ENCODE measurements at places on chromosomes 3 and 15.

DNA sequence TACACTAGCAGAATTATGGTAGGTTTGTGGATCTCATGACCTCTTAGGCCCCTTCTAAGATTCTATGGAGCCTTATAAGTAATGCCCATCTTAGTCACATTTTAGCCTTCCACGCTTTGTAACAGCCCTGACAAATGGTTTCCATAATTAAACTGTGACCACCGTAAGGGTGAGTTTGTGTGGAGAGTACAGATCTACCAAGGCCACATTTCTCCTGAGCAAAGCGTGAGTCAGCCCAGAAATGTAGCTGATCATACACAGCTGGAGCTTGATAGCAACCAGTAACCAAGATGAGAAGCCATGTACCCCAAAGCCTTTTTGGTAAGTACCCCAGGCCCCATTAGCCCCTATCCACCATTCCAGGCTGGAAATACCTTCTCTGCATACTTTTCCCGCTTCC, 31.7 kb downstream of the CHAC1 start:
- peak; percentile 87 for DNase-seq

DNA sequence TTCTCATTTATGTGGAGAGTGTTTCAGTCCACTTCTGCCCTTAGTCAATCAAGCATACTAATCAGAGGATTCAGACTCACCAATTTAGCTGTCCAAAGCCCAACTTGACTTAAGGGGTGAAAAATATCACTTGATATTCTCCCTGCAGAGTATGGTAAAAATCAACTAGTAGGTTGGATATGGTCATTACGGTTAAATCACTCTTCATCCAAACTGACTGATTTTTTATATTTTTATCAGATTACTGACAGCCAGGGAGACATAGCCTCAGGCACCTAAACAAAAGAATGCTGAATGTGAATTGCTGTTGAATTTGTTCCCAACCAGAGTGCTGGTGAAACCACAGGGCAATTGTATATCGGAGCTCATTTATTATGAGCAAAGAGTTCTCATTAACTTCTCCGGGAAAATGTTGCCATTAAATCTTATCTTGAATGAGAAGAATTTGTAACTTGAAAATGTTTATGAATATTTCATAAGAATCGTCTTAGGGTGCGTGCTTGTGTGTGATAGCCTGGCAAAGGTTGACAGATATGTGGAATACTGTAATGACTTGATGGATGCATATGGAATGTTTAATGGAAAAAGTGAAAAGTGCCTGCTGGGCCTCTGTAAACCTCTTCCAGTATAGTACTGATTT, 411.2 kb downstream of the NAALADL2 start:
- DNase-seq, result no peak

- no peak for DNase-seq
Measured at GRCh38 chr15:34496207-34496995, 58.8 kb upstream of the GOLGA8A start.

DNA sequence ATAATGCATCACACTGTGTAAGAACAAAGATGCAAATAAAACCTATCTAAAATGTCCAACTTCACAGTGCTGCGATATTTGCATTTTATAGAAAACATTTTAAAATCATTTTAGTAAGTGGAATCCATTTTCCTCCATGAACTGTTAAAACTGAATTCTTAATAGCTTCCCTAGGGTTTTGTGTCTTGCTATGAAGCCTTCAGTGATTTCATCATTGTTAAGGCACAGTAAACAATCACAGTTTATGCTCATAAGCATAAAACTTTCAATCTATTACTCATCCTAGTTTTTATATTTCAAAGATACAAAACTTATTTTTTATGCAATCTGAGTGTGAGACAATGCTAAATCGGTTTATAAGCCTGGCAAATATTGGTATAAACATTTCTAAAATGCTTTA, 509.7 kb downstream of the TUSC7 start:
- no peak for DNase-seq

GRCh38 chr15:82176542-82176941, 86.0 kb downstream of the EFL1 start:
- no peak for DNase-seq

DNA sequence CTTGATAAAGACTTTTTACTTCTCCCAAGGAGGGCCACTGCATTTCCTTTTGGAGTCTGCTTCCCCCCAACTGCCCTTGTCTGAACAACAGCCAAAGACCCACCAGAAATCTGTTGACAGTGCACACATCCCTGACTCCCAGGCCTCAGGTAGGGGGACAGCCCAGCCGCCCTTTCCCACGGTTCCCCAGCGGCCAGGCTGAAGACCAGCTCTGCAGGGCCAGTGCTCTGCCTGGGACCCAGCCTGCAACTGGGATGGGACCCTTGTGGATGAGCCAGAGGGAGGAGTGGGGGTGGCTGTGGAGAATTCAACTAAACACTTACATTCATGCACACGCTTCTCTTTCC, 8.1 kb upstream of the PRR23E start:
- no peak for DNase-seq

DNA sequence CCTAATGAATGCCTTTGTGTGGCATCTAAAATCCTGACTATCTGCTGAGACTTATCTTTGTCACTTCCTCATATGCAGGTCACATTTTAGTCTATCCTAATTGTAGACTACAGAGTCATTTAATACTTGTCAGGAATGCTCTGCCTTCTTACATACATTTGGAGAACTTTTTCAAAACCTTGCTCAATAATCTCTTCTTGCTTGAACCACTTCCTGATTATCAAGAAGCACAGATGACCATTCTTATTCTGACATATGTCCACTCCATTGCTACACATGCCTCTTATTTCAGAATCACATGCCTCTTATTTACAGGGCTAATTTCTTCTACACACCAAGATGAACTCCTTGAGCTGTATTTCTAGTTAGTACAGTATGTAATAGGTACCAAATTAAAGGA, 400.3 kb downstream of the TBC1D5 start:
- DNase-seq, result no peak

DNA sequence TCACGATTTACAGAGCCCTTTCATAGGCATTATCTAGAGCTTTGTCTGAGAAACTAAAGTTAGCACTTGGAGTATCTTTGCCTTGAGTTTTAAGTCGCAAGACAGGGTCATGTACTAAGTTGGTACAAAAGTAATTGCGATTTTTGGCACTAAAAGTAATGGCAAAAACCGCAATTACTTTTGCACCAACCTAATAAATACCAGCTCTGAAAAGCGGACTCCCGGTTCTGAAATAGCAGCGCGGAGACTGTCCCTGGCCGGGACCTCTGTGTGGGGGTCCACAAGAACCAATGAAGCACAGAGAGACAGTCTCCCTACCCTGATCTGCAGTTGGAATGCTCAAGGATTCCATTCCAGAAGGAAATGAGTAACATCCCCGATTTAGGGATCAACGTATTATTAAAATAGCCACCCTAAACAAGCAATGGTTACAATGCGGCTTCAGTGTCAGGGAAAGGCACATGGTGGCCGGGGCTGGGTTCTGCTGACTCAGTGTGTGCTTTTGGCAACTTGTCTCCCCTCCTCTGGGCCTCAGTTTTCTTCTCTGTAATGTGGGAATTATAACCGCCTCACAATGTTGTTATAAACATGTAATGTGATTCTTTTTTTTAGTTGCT, 150.3 kb upstream of the MCTP2 start:
- DNase-seq, result no peak

GRCh38 chr3:169091196-169091823, 572.2 kb downstream of the MECOM start:
- DNase-seq, result no peak

- no peak for DNase-seq
Measured at GRCh38 chr15:99592145-99592791, 26.5 kb downstream of the MEF2A start.

DNA sequence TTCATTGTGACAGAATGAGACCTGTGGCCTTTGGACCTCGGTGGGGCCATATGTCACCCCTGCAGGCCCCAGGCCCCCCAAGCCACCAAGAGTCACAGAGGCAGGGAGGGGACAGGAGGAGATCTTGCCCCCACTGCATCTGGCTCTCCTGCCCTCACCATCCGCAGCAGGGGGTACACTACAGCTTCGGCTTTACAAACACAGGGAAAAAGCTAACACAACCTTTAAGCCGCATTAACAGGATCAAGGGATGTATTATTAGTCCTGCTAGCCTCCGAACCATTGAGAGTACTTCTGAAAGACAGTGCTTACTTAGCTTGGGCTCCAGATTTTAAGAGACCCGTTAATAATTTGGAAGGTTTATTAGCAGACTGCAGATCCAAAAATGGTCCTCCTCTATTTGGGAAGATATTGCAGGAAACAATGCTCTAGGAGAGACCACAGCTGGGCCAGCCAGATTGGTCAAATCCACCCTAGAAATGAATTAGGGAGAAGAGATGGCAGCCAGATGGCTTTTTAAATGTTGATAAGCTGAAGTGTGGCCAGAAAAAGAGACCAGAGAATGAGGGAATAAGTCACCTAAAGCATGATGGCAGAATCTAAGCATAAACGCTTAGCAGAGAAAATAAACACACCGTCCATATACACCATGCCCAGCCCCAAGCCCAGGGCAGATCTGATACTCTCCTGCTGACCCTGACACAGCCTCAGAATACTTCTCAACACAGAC, 31.5 kb downstream of the SRGAP3 start:
- no peak for DNase-seq

GRCh38 chr3:8856071-8856470, 86.7 kb upstream of the OXTR start:
- DNase-seq, result no peak

DNA sequence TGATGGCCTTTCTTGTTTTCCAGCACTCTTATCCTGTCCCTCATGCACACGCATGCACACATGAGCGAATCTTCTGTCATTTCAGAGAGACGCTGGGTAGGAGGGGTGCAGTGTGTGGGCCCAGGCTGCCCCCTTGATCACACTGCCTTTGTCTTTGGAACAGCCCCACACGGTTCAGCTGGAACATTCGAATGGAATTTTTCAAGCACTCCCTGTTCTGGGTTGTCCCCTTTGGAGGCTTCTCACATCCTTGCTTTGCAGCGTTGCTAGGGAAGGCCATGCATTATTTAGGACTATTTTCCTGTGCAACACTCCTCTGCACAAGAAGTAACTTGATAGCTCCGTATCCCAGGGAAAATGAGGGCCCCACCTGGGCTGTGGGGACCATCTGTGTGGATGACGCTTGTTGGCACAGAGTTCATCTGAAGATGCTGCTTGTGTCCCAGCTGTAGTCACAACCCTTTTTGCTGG, 78.4 kb downstream of the SPSB4 start:
- no peak for DNase-seq

- DNase-seq, result no peak
Measured at GRCh38 chr3:150074697-150075416, 104.2 kb upstream of the PFN2 start.

GRCh38 chr15:91751611-91752010, 101.9 kb upstream of the SLCO3A1 start:
- DNase-seq, result no peak

- no peak for DNase-seq
Measured at GRCh38 chr3:129327510-129327909, 48.8 kb downstream of the HMCES start.

DNA sequence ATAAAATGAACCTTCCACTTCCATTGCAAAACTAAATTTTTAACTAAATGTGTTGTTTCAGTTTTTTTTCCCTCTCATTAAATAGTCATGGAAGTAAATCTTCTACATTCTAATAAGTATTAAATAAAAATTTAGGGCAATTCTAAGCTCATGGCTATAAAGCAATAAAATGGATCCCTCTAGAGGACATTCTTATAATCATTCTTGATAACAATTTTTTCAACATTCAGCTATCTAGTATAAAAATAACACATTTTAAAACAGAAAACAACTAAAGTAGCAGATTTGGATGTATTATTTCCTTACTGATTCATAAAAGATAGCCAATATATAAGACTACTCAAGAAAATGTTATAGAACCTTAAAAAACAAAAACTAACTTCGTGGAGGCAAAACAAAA, 393.1 kb downstream of the PLOD2 start:
- DNase-seq, result no peak

DNA sequence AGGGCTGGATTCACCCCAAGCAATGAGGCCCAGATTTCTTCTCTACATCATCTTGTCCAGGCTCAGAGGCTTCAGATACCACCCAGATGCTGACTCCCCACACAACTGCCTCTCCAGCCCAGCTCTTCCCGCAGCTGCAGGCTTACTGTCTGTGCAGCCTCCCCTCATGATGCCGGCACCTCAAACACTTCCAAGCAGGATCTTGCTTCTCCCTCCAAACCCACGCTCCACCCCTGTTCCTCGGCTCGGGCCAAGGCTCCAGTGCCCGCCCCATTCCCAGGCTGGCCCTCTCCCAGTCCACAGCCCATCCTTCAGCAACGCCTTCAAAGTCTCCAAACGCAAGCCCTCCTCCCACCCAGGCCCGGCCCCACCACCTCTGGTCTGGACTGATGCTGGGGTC, 159.2 kb upstream of the LINGO1 start:
- DNase-seq, result no peak

GRCh38 chr3:99895131-99895696, 77.6 kb downstream of the CMSS1 start:
- no peak for DNase-seq

- peak; percentile 93 for DNase-seq
Measured at GRCh38 chr15:88623061-88623460, 1.9 kb downstream of the AEN start.

GRCh38 chr3:125395091-125395490, 20.0 kb upstream of the ZNF148 start:
- no peak for DNase-seq

DNA sequence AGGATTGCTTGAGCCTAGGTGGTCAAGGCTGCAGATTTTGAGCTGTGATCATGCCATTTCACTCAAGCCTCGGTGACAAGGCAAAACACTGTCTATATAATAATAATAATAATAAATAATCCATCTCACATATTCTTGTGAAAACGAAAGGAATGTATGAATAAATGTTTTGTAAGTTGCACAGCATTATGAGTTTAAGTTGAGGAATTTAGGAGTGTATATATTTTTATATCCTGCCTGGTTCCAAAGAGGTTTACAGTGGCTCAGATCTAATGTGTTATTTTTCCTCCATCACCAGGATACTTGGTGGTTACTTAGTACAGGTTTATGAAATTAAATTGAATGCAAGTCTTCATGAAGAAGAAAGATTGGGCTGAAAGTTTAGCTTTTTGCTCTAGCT, 77.2 kb downstream of the ATG7 start:
- DNase-seq, result peak; percentile 12

DNA sequence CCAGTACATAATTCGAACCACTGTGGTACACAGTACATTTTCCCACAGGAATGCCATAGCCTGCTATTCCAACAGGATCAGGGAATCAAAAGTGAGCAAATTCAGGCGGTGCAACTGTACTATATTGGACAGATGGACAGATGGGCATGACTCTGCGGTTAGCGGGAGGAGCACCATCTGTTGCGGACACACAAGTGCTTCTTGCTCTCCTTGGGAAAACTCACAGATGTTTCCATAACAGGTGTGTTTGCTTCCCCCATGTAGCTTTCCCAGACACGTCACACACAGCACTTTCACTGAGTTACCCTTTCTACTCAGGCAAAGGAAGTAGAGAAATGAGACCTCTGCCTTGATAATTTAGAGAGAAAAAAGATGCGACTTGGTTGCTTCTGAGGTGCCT, 325.1 kb upstream of the THBS1 start:
- no peak for DNase-seq

GRCh38 chr15:91522605-91523332, 330.7 kb upstream of the SLCO3A1 start:
- peak; percentile 11 for DNase-seq

GRCh38 chr3:9247361-9247940, 2.0 kb downstream of the SRGAP3 start:
- no peak for DNase-seq

Data from hepatic stellate cell (primary cell).